ENCODE measurements at places on chromosomes 13 and 19.
A peak's percentile ranks its signal among the peaks of the same experiment; 100 is the strongest.

- peak; percentile 41 for DNase-seq
Measured at GRCh38 chr19:57165846-57166245, 1.4 kb downstream of the DUXA start.

DNA sequence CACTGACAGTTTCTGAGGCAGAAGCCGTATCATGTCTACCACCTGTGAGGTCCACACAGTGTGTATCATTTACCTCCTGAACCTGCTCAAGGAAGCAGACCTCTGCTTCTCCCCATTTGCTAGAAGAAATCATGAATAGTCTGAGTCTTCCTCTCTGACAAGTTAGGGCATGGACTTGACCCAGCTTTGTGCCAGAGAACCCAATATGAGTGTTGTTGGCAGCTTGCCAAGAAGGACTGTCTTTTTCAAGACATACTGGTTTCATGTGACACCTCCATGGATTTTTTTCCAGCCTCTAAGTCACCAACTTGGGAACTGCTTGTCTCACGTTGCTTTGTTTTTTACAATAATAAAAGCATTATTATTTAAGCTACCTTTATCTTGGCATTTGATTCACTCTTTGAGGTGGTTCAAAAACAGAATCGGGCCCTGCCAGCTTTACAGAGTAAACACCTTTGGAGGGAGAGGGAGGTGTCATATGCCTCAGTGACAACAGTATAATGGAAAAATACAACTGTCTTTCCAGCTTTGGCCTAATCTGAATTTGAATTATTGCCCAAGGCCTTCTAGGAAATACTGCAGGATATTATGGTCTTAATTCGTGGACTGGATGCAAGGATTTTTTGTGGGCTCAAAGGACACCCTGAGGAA, 9.6 kb downstream of the ZNF211 start:
- peak; percentile 81 for DNase-seq

DNA sequence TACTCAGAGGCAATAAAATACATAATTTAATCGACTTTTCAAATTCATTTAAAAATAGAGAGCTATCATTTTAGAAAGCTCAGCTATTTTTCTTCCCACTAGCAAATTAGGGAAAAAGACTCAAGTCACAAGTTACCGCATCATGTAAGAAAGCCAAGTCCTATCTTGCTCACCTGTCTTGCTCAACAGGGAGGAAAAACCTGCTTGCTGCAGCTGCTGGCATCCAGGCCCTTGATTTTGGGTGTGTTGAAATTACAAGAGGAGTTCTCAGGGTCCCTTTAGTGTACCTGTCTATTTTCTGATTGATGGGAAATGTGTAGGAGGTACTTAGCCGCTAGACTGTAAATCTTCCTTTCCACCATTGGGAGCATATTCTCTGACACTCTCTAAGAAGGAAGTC, 22.2 kb downstream of the SLC10A2 start:
- DNase-seq, result peak; percentile 70

GRCh38 chr19:13074378-13074777, 28.3 kb downstream of the LYL1 start:
- DNase-seq, result no peak

DNA sequence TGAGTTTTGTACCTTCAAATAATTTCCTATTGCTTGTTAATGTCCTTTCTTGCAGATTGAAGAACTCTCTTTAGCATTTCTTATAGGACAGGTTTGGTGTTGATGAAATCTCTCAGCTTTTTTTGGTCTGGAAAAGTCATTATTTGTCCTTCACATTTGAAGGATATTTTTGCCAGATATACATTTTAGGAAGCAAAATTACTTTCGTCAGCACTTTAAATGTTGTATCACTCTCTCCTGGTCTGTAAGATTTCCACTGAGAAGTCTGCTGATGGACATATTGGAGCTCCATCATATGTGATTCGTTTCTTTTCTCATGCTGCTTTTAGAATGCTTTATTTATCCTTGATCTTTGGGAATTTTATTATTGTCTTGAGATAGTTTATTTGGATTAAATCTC, 105.5 kb downstream of the TNFSF13B start:
- DNase-seq, result no peak

- DNase-seq, result no peak
Measured at GRCh38 chr19:18320865-18321733, 1.8 kb downstream of the LSM4 start.

Measured in mammary epithelial cell (primary cell).